ENCODE measurements at places on chromosomes 3 and 15.

DNA sequence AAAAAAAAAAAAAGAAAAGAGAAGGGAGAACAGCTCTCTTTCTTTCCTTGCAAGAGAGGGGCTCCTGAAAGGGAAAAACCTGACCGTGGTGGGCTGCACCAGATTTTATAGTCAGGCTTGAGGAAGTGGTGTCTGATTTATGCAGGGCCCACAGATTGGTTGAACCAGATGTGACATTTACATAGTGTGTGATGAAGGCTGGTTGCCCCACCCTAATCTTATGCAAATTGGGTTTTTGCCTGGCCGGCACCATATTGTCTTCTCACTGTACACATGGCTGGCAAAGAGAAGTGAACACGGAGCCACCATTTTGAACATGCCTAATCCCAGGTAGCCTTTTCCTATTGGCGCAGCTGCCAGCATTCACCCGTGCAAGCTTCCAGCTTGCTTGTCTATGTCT is 154.4 kb downstream of the OXSM start:
- no peak for DNase-seq

DNA sequence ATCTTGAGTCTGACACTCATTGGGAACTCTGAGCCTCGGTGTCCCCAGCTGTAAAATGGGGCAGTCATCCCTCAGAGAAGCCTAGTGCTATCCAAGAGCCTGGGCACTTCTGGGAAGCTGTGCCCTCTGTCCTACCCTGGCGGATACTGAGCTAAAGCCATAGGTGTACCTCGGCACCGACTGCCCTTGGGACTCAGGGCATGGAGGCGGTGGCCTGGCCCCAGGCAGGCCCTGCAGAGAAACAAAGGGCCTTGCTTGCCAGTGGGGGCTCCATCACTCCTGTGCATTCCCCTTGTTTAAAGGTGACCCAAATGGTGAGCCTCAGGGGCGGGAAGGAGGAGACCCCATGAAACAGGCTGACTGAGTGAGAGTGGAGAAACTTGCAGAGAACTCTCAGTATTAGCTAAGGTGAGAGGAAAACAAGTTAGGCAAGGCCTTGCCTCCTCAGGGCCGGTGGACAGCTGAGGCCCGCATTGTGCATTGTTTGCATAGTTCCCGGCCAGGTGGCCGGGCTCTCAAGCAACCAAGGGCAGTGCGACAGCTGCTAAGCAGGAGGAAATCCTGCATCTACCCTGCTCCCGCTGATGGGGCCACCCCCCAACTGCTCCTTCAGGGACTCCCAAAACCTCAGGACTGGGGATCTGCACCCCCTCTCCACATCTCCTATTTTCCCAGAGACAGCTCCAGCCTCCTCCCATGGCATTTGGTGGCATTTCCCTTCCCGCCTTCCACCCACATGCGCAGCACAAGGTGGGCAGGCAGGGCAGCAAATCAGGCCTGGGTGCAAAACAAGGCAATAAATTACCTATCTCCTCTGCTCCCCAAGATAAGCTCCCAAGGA is 4.3 kb downstream of the PFKFB4 start:
- no peak for DNase-seq

DNA sequence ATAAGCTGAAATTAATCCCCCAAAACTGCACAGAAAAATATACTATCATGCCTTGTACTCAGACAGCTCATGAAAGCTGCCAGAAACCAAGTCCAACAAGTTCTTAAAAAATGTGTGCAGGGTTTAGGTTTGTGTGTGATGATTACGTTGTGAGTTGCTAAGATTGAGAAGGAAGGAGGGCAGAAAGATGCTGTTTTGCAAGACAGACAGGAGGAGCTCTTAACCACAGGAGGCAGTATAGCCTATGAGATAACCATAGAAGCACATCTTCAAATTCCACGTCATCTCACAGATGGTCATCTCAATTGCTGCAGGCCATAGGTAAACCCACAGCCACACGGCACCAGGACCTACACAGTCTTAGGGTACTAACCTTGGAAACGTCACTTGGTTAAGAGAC is 191.9 kb downstream of the STT3B start:
- DNase-seq, result no peak

DNA sequence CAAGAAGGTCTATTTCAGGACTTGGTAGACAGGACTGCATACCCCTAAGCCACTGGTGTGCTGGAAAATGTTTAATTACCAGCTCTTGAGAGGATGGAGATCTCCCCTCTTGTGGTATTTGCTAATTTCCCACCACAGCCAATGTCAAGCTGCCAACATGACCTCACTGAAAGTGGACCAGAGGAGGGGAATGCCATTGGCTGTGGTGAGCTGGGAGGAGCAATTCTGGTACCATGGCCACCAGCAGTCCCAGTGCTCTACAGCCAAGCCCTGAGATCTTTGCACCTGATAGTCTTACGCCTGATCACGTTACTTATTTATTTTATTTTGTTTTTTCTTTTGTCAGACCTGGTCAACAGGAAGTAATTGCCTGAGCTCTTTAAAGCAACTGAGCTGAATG is 82.5 kb upstream of the BCL6 start:
- no peak for DNase-seq

DNA sequence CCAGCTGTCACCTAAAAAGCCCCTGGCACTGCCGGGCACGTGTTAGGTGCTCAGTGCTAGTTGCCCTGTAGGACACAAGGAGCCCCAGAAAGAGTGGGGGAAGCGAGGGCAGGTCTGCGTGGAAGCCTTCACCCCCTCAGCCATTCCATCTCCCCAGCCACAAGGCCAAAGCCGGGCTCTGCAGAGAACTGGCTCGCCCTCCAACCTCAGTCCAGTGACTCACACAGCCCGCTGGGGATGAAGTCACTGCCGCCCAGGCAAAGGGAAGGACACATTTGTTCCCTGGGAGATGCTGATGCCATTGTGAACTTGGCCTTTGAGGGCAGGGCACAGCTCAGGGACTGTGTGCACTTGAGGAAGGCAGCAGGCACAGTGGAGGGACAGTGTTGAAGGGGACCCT is 48.1 kb downstream of the IQSEC1 start:
- DNase-seq, result no peak

DNA sequence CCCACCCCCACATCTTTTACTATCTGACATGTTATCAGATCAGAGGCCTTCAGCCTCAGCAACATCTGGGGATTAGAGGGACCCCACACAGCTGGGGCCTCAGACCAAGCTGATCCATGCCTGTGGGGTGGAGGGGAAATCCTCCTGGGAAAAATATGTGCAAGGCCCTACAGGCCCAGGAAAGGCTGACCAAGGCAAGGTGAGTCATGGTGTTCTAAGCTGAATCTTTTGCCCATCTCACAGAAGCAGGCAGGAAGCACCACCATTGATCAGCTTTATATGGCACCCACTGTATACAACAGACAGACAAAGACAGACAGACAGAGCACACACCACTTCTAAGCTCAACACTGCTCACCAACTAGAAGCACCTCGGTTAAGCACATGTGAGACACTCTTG is 12.4 kb upstream of the PARP6 start:
- DNase-seq, result no peak

- DNase-seq, result no peak
These were observed 363.4 kb downstream of the RBMS3 start for GRCh38 chr3:29644261-29644660.
